NCI-H1694 (cell line): ENCODE measurements at places on chromosomes 16 and 17.

GRCh38 chr16:29984137-29984763 is 10.6 kb downstream of the TAOK2 start:
- no peak for DNase-seq

DNA sequence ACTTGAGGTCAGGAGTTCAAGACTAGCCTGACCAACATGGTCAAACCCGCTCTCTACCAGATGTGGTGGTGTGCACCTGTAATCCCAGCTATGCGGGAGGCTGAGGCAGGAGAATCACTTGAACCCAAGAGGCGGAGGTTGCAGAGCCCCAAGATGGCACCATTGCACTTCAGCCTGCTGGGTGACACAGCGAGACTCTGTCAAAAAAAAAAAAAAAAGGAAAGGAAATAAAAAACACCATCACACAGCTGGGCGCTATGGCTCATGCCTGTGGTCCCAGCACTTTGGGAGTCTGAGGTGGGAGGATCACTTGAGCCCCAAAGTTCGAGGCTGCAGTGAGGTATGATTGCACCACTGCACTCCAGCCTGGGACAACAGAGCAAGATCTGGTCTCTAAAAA is 13.3 kb upstream of the SBK1 start:
- no peak for DNase-seq

GRCh38 chr17:12522336-12522735 is 143.4 kb upstream of the MYOCD start:
- DNase-seq = no peak

- DNase-seq = peak; percentile 67
These were observed 17.8 kb downstream of the SAP30BP start for GRCh38 chr17:75684924-75685323.

DNA sequence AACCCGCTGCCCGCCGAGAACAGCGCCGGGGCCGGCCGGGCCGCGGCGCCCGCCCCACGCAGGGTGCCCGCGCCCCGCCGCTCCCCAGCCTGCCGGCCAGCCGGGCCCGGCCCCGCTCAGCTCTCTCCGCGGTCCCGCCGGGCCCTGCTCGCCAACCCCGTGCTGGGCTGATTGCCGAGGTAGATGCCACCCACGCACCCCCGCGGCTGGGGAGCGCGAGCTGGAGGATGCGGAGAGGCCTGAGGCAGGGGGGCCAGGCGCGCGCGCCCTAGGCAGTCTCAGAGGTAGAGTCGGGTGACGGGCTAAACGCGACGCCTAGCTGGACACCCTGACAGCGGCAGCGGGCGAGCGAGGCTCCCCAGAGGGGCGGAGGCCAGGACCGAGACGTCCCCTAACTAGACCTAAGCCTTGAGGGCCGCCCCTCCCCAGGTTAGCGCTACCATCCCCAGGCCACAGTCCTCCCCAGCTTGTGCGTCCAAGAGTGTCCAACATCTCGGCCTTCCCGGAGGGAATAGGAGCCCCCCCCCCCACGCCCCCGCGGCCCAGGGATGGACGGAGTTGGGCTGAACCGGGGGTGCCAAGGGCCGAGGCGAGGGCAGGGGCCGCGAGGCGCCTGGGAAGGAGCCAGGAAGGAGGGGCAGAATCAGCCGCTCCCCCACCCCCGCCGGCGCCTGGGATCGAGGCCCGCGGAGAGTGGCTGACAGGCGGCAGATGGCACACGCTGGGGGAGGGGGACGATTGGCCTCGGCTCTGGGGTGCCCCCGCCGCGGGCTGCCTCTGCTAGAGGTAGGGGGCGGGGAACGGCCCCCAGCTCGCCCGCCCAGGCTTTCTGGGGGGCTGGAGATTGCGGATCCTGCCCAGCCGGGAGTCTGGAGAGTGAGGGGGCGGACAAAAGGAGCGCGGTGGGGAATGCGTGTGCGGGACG is 2.5 kb upstream of the ZNF423 start:
- peak; percentile 59 for DNase-seq

DNA sequence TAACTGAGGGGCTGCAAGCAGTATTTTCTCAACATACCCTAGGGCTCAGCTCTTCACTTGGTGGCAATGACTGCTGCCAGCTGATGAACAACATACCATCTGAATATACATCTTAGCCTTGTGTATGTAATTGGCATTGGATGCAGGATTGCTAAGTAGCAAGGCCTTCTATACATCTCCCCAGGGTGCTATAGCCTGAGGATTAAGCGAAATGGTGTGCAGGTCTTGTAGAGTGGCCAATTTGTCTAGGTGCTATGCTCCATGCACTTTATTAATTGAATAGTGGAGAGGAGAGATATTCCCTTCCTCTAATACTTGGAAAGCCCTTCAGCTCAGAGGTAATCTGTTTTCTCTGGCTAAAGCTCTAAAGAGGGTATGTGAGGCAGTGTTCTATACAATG is 71.9 kb downstream of the KIF2B start:
- no peak for DNase-seq

GRCh38 chr17:38326996-38327792 is 16.6 kb downstream of the GPR179 start:
- DNase-seq = no peak

- DNase-seq = no peak
These were observed 472.5 kb downstream of the WWOX start for GRCh38 chr16:78571898-78572358.

DNA sequence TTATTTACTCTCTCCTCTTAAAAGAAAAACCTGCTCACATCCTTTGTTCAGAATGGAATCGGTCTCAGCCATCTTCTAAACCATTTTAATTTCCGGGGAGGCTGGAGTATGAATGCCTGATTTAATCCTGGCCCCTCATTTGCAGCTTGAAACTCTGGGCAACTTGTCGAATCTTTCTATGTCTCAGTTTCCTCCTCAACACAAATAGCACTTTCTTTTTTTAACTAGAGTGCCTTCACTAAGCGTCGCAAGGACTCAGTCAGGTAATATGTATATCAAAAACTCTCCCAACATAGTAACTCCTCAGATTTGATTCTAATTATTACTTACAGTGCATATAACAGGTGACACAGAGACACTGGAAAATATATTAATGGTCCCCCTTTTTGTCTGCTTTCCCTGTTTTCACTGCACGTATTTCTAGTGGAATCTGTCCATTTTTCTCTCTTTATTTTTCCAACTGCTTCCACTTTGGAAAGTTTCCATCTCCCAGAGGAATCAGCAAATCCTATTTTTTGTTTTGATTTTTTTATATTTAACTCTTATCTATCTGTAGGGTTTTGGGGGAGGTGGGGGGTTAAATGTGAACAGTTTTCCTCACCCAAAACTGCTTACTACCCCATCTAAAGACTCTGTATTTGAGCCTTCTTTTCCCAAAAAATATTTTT is 18.6 kb downstream of the SNN start:
- no peak for DNase-seq

DNA sequence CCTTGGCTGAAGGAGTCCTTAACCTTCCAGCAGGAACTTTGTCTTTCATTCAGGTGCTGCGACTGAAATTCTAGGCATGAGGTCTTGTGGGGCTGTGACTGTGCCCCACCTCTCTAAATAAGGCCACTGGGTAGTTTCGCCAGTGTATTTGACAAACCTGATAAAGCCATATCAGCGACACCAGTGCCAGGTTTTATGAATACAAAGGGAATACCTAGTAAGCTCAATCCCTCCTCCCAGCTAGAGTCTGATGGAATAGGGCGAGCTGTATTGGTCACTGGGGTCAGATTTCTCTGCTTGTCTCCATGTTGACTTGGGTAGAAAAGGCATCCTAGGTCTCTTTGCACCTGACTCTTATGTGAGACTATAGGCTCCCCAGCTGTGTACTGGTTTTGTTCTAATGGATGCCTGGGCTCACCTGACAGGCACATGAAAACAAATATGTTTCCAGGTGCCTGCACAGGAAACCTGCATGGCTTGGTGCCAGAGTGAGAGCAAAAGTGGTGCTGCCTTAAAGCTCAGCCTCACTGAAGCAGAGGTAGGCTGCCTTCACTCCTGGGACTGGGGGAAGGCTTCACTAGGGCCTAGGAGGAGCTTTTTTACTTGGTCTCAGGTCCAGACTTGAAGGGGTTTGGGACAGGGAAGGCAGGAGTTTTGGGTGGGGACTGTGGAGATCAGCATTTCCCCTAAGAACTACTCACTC is 8.3 kb downstream of the SLC7A6 start:
- DNase-seq = no peak

GRCh38 chr17:73091410-73091769 is 1.1 kb downstream of the SLC39A11 start:
- DNase-seq = no peak

DNA sequence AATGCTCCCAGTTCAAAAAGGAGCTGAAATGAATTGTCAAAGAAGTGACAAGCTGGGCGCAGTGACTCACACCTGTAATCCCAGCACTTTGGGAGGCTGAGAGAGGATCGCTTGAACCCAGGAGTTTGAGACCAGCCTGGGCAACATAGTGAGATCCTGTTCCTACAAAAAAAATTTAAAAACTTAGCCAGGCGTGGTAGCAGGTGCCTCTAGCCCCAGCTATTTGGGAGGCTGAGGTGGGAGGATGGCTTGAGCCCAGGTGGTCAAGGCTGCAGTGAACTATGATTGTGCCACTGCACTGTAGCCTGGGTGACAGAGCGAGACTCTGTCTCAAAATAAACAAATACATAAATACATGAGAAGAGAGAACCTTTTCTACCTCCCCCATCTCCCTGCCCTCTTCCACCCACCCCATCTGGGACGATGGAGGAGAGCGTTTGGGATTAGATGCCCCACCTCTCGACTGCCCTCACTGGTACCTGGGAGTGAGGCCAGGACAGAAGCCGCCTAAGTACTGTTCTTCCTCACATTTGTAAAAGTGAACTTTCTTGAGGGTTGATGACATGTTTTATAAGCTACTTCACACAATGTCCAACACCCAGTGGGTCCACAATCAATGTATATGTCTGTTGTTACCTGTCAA is 2.4 kb downstream of the IL4R start:
- DNase-seq = no peak

- no peak for DNase-seq
These were observed 18.7 kb downstream of the SREBF1 start for GRCh38 chr17:17818088-17818526.

DNA sequence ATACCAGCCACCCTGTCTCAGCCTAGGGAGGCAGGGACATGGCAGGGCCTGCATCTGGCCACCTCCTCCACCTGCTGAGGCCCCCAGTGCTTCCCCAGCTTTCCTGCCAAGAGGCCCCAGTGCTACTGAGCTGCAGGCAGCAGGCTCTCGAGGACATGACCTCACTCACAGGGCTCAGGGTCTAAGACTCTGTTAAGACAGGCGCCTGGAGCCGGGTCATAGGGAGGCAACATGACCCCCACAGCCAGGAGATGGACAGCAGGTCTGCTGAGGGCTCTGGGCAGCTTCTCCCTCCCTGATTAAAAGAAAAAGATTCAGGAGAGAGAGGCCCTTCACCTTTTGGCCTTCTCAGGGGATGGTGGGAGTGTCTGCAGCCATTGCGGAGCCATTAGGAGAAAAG is 23.2 kb upstream of the FASN start:
- no peak for DNase-seq

DNA sequence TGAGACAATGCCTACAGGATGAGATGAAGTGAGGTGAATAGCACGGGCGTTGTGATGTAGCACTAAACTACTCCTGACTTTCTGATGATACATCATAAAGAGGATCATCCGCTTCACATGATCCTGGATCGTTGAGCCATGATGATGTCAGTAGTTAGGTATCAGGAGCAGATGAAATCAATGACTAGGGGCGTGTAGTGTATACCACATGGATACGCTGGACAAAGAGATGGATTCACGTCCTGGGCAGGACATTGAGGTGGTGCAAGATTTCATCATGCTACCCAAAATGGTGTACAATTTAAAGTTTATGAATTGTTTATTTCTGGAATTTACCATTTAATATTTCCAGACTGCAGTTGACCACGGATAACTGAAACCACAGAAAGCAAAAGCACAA is 156.6 kb downstream of the ANKFN1 start:
- no peak for DNase-seq

GRCh38 chr17:20202141-20202621 is 193.0 kb downstream of the SPECC1 start:
- no peak for DNase-seq

DNA sequence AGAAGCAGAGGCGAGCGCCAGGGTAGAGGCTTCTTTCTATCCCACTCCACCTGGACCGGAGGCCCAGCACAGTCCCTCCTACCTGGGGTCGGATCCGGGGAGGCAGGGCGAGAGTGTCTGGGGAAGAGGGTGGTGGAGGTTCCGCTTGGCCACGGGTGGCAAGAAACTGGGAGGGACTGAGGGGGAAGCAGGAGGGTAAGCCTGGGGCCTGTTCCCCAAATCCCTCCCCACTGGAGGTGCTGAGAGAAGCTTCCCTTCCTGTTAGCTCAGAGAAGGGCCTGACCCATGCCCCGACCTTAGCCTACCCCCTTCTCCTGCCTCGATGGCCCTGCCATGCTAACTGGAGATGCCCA is 1.8 kb upstream of the TPPP3 start:
- DNase-seq = no peak

DNA sequence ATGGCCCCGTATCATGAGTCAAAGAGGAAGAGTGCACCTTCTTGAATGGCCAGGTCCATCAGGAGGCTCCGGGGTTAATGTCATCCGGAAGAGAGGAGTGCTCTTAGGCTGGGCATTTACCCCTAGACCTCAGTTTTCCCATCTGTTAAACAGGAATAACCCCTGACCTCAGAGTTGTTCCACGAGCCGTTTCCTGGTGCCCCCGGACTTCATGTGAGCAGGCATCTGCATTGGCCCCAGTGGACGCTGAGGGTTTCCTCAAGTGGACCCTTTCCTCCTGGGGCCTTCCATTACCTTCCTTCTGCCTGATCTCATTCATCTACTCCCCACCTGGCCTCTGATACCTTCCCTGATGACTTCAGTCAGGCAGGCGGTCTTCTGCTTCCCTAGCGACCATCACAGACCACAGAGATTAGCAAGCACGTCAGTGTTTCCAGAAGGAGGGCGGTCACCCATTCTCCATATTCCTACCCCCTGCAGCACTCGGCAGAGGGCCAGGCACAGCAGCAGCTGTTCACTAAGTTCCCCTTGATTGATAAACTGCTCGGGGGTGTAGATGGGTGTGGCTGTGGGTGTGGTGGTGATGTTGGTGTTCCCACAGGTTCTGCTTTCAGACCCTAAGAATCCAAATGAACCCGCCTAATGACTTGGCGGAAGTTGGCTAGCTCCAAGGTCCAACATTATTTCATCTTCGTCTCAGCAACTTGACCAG is 346.6 kb upstream of the TNRC6C start:
- no peak for DNase-seq

- no peak for DNase-seq
These were observed 128.5 kb downstream of the MRTFB start for GRCh38 chr16:14199624-14200023.

GRCh38 chr17:73592501-73592961 is 51.7 kb downstream of the SDK2 start:
- DNase-seq = no peak

GRCh38 chr17:46192439-46193150 is 634 bp downstream of the KANSL1 start:
- peak; percentile 94 for DNase-seq

GRCh38 chr17:71682174-71682494 is 438.7 kb upstream of the SOX9 start:
- DNase-seq = no peak

GRCh38 chr17:39400547-39401411 is 647 bp downstream of the FBXL20 start:
- no peak for DNase-seq

- no peak for DNase-seq
These were observed 961 bp upstream of the MAP3K3 start for GRCh38 chr17:63621229-63621683.

GRCh38 chr17:45316434-45317110 is at the start of gene MAP3K14:
TSS of gene MAP3K14 (minus strand) at chr17:45317020. CDS start at chr17:45290745, 26,275 bp downstream.
- no peak for DNase-seq

- DNase-seq = no peak
These were observed 22.3 kb downstream of the GPT2 start for GRCh38 chr16:46906360-46907060.

- DNase-seq = no peak
These were observed 1476.7 kb upstream of the CDH8 start for GRCh38 chr16:63512910-63513309.
